M059J (cell line): ENCODE measurements at places on chromosomes 12 and 14.
A peak's percentile ranks its signal among the peaks of the same experiment; 100 is the strongest.

DNA sequence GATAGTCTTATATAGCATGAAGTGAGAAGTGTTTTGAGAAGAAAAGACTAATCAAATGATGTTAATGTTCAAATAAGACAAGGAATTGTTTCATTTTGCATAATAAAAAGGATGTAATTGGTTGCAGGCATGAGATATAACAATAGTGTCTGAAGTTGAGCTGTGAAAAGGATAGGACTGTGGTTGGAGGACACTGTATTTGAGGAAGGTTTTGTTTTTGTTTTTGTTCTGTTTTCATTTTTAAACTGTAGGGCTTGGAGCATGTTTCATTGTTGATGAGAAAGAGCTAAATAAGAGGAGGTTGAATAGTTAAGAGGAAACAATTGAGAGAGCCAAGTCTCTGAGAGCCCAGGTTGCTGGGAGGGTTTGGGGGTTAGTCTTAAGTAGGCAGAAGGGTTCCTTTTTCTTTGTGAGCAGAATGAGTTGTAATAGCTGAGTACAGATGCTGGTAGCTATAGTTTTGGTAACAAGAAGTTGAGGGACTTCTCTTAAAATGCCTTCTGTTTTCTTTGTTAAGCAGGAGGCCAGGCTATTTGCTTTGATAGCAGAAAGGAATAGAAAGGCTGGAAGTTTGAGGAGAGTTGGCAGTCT is 58.4 kb downstream of the CCDC91 start:
- no peak for DNase-seq

- no peak for DNase-seq
Observed at GRCh38 chr14:92660571-92660970, 87.9 kb downstream of the LGMN start.

DNA sequence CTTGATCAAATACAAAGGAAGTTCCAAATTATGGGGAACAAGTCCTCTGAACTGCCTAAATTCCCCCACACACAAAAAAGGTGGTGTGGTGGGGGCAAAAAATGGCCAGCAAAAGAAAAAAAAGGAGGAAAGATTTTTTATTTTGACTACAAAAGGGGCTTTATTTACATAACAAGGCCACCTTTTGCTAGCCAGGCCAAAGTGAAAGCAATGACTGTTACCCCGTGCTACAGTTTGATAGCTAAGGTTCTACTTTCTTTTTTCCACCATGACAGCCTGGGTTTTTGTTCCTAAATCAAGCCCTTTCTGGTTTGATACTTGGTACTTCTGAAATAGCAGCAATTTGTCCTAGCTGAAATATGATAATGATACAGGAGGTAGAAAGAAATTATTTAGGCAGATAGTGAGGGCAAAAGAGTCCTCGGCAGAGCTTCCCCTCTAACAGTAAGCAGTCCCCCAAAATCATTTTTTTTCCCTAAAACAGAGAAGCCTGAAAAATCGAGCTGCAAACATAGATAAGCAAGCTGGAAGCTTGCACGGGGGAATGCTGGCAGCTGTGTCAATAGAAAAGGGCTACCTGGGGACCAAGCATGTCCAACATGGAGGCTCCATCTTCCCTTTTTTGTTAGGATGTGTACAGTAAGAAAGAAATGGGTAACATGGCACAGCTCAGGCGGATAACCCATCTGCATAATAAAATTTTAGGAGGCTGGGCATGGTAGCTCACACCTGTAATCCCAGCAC is 8.9 kb upstream of the B4GALNT1 start:
- no peak for DNase-seq

DNA sequence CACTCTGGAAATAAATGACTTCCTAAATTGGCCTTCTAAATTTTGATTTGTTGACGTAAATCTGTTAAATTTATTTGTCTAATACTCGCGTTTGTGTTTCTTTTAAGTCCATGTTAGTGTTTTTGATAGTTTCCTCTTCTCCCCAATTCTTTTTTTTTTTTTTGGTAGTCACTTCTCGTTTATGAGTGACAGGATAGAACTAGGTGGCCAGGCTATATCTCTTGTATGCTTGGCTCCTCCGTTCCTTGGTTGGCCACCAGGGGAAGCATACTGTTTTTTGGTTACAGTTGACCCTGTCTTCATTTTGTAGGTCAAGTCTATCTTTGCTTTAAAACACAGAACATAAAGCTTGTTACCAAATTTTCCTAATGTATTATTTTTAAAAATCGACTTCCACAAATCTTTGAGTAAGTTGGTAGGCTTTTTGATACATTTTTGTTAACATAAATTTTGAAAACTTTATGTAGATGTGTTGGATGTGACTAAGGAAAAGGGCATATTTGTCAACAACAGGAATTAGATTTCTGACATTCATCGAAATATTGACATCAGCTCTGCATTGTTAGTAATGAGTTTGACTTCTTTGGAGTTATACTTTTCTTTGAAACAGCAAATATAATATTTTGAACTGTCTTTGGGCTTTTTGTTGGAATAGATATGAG is 2.2 kb downstream of the RCOR1 start:
- peak; percentile 63 for DNase-seq

DNA sequence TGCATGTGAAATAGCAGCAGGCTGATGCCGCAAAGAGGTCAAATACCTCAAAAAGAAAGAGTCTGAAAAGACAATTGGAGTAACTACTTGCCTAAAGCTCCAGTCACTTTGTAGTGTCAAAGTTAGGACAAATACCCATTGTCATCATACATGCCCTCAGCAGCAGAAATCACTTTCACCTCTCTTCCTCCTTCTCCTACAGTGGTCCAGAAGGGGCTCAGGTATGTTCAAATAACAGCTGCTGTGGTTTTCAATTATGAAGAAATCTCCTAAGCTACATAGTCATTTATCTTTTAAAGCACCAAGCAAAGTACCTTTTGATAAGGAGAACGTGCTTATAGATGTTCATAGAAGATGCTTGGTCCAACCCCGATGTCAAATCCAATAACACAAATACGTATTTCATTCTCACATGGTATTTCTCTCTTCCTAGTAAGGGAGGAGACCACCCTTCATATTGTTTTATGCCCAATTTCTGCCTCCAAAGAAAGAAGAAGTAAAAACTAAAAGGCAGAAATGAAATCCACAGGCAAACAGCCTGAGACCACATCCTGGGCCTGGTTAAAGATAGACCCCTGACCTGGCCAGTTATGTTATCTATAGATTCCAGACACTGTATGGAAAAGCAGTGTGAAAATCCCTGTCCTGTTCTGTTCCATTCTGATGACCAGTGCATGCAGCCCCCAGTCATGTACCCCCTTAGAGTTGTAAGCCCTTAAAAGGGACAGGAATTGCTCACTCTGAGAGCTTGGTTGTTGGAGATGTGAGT is 23.7 kb downstream of the GYS2 start:
- DNase-seq: no peak

- DNase-seq: no peak
Observed at GRCh38 chr12:89993632-89994031, 285.0 kb upstream of the ATP2B1 start.

- DNase-seq: no peak
Observed at GRCh38 chr14:76986231-76986565, 42.3 kb downstream of the IRF2BPL start.

GRCh38 chr12:127750076-127750840 is 516.7 kb upstream of the TMEM132C start:
- peak; percentile 33 for DNase-seq

GRCh38 chr12:44457465-44457864 is 418.6 kb downstream of the NELL2 start:
- no peak for DNase-seq

DNA sequence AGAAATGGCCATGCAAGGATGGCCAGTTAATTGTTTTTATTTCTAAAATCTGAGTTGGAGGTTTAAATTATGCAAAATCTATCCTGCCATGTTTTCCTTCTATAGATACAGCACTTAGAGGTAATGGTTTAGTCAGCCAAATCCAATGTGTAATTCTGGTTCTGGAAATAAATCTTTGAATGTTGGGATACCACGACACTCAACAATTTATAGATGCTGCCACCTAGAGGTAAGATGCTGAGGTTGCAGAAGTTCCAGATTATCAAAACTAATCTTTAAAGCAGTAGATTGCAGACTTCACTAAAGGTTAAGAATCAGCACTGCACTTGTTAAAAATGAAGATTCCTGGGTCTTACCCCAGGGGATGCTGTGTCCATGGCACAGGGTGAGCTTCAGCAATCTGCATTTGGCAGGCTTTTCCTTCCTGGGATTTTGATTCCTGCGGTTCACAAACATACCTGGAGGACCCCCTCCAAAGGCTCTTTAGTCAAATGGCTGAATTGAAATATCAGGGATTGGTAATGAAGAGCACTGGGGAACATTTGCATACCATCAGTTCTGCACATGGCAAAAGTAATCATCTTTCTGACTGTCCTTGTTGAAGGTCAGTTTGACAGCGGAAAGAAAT is 53.4 kb upstream of the ANO4 start:
- peak; percentile 33 for DNase-seq

DNA sequence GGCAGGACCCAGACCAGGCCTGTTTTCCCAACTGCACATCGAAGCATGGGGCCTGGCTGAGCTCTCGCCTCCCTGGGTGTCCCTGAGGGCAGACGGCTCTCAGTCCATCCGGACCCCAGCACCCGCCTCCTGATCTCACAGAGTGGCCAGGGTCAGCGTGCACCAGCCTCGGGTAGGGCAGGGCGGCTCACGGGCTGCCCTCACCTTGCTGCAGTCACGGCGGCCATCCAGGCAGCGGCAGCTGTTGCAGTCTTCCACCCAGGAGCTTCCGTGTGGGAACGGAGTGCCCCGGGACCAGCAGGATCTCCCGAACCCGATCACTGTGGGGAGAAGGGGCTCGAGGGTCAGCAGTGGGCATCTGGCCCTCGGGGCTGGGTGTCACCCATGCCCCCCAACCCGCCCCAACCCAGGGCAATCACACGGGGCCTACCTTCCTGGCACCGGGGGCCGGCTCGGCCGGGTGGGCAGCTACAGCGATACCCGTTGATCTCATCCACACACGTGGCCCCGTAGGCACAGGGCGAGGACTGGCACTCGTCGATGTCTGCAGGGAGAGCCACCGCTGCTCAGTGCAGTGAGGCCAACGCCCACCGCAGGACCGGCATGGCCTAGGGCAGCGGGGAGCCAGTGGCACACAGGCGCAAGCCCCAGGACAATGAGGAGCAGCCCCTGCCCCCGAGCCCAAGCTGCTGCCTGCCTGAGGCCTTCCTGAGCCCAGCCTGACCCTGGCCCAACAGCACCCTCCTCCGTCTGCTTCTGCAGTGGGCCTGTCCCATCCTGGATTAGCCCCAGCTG is 22.2 kb downstream of the JAG2 start:
- no peak for DNase-seq

DNA sequence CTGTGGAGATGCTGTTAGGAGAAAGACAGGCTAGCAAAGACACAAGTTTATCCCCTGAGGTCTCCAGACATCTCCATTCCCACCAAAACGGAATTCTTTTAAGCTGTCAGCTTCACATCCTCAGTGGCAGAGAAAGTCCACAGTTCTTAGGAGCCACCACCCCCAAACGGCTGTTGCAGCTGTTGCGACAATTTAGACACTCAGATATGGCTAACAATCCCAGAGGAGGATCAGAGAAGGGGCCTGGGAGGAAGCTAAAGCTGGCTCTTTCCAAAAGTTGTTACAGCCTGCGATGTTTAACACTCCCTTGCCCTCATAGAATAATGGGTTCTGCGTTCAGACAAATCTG is 1.9 kb upstream of the ATP5MC2 start:
- DNase-seq: no peak

DNA sequence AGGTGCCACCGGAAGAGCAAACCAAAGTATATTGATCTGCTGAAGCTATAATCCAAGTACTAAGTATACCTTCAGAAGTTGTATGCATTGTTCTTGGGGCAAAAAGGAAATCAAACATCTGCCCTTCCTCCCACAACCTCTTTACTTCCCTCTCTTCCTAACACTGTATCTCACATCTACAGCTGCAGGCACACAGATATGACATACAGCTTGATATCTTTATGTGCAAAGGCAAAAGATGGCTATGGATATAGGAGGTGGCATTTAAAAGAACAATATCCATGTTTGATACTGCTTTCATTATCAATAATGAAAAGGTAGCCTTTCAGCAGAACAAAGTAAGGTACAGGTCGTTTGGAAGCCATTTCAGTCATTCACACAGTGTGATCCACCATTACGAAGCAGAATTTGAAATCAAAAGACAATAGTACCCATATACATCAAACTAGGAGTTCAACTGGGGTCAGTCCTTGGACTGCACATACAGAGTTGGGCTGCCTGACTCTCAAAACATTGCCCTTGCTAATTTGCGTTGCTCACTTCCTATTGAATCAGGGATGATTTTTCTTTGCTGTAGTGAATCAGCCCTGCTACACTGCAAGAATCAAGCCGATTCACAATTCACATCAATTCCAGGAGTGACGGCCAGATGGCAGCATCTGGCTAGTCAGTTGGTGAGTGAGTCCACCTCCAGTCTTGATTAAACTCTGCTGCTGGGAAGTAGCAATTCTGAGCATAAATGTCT is 8.9 kb downstream of the ANG start:
- DNase-seq: peak; percentile 62

GRCh38 chr14:93936245-93936644 is 9.1 kb downstream of the FAM181A start:
- DNase-seq: peak; percentile 28

GRCh38 chr12:4174417-4174816 is 99.1 kb upstream of the CCND2 start:
- DNase-seq: no peak

- no peak for DNase-seq
Observed at GRCh38 chr12:7750350-7750749, 3.2 kb upstream of the CLEC4C start.

GRCh38 chr12:15709551-15709950 is 79.6 kb downstream of the EPS8 start:
- no peak for DNase-seq
